ENCODE measurements at places on chromosomes 6 and 20.

- DNase-seq = no peak
These were observed 744.1 kb upstream of the GJE1 start for GRCh38 chr6:141388666-141389065.

- no peak for DNase-seq
These were observed 182.0 kb downstream of the COL21A1 start for GRCh38 chr6:56065408-56065807.

DNA sequence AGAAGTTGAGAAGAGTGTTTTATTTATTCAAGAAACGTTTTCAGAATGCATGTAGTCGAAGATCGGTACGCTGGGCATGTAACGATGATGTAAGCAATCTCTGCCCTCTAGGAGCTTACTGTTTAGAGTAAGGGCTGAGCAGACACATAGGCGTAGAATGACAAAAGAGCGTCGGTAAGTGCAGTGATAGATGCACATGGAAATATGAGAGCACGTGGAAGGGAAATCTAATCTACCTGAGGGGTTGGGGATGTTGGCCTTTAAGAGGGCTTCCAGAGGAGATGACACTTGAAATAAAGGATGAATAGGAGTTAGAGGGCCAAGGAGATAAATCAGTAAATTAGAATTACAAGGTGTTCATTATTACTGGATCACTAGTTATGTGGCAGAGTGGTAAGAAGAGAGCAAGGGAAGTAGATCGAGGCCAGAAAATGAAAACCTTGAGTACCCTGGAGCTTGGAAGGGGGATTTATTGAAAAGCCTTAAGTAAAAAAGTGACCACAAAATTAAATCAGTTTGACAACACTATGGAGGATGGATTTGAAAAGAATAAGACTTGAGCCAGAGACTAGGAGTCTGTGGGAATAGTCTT is 782 bp downstream of the TRMT11 start:
- DNase-seq = no peak

- DNase-seq = no peak
These were observed 618 bp downstream of the RTN4IP1 start for GRCh38 chr6:106628658-106629102.

GRCh38 chr20:58697867-58698703 is 5.5 kb downstream of the NPEPL1 start:
- DNase-seq = no peak

DNA sequence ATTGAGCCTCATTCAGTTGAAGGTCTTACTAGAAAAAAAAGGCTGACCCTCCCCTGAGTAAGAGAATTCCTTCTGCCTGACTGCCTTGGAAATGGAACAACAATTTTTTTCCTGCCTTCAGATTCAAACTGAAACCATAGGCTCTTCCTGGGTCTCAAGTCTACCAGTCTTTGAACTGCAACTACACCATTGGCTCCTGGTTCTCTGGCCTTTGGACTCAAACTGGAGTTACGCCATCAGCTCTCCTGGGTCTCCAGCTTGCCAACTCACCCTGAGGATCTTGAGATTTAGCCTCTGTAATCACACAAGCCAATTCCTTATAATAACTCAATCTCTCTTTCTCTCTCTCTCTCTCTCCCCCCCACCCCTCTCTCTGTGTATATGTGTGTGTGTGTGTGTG is 36.0 kb upstream of the SNX9 start:
- no peak for DNase-seq

DNA sequence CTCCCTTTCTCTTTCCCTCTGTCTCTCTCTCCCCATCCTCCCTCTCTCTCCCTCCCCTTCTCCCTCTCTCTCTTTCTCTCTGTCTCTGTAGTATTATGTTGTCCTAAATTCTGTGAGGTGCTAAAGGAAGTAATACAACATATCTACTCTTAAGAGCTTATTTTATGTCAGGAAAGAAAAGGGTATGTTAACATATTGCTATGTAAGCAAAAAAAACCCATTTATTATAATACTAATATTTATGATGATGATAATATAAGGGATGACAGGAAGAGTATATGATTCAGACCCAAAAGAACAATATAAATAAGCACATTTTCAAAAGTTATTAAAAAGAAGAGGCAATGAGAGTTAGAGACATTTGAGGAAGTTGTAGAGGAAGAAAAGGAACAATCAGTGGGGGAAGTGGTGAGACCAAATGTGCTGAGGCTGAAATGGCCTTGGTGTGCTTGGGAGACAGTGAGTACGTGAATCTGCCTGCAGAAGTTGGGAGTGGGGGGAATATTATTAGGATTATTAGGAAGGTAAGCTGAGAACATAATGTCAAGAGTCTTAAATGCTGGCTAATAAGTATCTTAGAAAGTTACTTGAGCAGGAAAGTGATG is 303.6 kb upstream of the FERMT1 start:
- no peak for DNase-seq

- DNase-seq = peak; percentile 27
These were observed 278.3 kb upstream of the PLCB4 start for GRCh38 chr20:8790442-8791074.

GRCh38 chr6:137316626-137317025 is 97.4 kb upstream of the IFNGR1 start:
- DNase-seq = no peak

DNA sequence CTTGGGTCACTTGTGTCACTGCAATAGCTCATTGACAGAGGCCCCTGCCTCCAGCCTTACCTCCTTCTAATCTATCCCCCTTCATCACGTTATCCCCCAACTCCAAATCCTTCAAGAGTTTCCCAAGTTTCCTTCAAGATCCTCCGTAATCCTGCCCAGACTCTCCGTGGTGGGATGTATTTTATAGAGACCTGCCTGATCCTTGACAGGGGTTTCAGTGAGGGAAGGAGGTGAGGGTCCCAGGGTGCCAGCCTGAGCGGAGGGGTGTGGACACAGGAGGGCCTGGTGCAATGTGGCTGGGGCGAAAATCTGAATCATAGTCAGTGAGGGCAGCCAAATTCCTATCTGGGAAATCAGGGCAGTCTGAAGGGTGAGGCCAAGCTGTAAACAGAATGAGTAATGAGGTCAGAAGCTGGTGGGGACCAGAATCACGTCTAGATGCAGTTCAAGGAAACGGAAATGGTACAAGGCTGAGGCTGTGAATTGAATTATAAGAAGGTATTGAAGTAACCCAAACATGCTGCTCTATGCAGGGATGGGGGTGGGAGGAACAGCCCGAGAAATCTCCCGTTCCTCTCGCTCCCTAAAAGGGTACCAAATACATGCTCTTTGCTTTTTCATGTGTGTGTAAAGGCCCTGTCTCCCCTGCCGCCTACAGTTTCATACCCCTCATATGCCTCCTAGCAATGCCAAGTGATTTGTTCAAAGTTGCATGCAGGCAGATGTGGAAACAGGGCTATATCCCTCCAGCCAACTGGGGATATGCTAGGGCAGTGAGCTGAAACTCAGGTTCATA is 35.4 kb upstream of the PIM1 start:
- DNase-seq = peak; percentile 95

- DNase-seq = no peak
These were observed 1009.4 kb upstream of the FLRT3 start for GRCh38 chr20:15346657-15347280.

DNA sequence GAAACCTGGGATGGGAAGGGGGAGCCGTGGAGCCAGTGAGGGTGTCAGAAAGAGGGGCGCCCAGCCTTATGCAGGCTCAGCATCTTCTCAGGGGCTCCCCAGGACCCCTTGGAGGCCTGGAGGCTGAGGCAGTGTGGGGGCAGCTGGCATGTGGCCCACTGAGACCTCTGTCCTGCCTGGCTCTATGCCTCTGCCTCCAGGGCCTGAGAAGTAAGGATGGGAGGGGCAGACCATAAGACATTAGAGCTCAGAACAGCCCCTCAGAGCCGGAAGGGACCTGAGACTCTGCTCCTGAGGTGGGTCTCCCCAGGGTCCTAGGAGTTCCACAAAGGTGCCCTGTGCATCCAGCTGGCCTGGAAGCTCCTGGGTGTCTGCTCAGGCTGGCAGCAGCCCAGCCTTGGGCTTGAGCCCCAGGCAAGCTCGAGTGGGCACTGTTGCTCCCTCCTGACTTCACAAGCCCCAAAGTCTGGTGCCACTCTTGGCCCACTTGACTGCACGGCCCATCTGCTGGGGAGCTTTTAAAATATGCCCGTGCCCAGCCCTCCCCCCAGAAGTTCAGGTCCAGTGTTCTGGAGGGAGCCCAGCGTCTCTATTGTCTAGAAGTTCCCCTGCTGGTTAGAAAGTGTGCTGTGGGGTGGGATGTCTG is 126.8 kb downstream of the GRM4 start:
- DNase-seq = no peak

DNA sequence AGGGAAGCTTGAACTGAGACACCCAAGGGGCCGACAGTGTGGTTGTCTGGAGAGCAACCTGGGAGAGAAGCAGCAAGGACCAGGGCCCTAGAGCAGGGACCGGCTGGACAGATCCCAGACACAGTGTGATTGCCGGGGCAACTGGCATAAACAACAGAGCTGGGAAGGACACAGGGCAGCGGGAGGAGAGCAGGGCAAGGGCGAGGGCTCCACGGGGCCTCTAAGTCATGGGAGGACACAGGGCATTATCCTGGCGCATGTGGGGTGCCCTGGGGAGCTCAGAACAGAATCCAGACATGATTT is 31.1 kb upstream of the CCR6 start:
- no peak for DNase-seq

Data from GM04504 (cell line).